ENCODE measurements at places on chromosomes 13 and 19.

- no peak for DNase-seq
Observed at GRCh38 chr19:3697671-3698385, 2.4 kb downstream of the PIP5K1C start.

- peak; percentile 42 for DNase-seq
Observed at GRCh38 chr19:48511800-48512503, at the start of gene LMTK3. TSS of gene LMTK3 (minus strand) at chr19:48511835. CDS start at chr19:48511576, 259 bp downstream.

DNA sequence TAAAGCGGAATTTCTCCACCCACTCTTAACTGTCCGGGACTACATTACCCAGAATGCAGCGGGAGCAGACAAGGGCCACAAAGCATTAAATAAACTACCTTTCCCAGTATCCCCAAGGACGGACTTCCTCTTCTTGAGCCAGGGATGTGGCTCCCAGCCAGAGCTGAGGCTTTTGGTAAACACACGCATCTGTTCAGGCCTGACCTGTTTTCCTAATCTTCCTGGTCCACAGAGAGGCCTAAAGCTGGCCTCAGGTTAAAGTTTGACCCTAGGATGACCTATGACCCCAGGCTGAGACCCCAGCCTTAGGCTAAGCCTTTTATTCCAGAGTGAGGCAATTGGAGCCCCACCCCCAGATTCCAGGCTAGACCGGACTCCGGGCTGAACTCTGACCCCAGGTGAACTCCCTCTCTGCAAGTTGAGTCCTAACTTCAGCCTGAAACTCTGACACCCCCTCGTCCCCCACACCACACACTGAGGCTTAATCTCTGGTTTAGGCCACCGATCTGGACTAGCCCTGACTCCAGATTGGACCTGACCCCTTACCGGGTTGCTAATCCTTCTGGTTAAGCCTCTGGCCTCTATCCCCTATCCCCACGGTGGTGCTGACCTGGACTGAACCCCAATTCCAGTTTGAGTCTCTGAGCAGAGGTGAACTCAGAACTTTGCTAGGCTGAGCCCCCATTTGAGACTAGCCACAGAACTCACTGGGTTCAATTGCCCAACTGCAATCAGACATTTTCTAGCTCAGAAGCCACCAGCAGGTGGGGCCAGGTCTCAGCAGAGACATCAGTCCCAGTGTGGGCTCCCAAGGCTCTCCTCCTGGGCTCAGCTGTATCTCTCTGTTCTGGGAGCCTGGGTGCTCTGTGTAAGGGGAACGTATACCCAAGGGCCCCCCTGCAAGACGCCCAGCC lies 750 bp upstream of the GPR108 start:
- DNase-seq = peak; percentile 39

DNA sequence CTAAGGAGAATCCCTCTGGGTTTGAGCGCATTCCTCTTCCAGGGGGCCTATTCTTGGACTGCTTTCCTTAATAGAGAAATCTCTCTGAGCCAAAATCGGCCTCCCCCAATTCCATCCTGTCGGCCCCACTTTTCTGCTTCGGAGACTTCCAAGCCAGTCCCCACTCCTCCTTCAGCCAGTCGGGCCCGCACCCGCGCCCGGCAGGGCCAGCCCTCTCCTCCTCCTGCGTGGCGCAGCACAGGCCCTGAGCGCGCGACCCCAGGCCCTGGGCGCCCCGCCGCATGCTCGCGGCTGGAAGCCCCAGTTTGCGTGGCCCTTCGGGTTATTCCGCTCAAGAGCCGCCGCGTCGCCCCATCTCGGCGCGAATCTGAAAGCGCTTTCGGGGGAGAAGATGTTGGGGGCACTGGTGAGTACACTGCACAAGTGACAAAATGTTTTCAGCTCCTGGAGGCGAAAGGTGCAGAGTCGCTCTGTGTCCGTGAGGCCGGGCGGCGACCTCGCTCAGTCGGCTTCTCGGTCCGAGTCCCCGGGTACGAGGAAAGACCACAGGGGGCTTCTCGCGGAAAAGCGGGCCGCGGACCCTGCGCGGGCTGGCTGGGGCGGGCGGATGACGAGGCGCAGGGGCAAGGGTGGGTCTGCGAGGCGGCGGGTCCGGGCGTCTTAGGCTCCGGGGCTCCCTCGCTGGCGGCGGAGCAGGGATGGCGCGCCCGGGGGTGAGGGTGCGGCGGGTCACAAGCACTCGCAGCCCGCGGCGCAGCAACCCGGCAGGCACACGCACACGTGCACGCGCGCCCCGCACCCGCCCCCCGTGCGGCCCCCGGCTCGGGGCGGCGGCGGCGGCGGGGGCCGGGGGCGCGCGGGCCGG lies at the start of gene IL17D:
IL17D (plus strand) TSS at position 785 of the 865 bp plus-strand sequence. CDS start 303 bp downstream, outside the sequence.
- DNase-seq = no peak

- DNase-seq = no peak
Observed at GRCh38 chr13:19645000-19645399, 11.5 kb downstream of the MPHOSPH8 start.

DNA sequence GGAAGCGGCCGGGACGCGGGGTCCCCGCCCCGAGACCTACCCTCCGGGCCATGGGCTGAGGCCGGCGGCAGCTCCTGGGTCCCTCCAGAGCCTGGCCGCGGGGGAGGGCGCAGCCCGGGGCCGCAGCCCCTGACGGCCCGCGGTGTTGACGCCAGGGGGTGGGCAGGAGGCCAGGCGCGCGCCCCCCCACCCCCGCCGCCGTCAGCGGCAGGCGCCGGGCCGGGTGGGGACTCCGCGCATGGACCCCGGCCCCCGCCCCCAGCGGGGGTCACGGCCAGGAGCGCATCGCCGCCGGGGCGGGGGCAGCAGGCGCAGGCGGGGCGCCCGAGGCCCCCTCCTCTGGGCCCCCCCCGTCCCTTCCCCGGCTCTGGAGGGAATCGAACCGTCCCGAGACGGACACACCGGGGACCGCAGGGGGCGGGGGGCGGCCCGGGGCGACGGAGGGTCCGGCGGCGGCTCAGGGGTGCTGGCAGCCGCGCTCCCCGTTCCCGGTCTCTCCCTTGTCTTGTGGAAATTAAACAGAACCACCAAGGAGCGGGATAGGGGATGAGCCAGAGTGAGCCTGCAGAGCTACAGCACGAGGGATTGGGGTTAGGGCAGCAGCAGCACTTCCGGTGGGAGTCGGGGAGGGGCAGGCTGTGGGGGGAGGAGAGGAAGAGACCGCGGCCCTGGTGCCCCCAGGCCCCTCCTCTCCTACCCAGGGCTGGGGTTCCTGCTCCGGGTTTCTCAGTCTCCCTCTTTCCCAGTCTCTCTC lies at the start of gene MEIS3:
MEIS3 (minus strand) TSS at position 498 of the 754 bp plus-strand sequence; CDS start at position 52, 446 bp downstream.
- DNase-seq = no peak

DNA sequence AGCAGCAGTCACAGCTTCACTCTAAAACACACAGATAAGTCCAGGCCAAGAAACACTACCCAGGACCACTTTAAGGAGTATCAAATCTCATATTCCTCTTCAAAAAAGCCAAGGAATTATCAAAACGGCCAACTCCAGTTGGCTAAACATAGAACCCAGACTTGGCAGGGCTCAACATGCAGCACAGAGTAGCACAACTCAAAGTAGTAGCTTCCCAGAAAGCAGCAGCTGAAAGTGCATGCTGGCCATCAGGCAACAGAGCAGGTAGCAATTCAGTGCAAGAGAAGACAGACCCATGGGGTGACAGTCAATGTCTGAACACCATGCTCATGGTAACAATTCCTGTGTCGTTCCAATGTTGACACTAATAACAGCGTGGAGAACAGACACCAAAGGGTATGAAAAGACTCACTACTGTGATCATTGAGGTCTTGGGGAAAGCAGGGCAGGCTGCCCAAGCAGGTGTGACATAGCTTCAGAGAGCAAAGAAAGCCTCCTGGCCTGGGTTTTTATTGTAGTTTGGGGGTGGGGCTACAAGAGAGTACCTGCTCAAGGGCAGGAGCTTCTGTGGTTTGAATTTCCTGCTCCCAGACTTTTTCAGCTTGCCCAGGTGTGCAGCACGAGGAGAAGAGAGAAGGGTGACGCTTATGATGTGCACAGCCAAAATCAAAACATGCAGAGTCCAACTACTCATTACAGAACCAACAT lies 6.2 kb downstream of the ZNF709 start:
- no peak for DNase-seq

All from NCI-H446 treated with DMSO at 0.1 percent for 48 hours (cell line).